ENCODE measurements at places on chromosomes 11 and 22.

- DNase-seq: peak; percentile 14
Observed at GRCh38 chr11:9103542-9104276, 12.3 kb upstream of the SCUBE2 start.

DNA sequence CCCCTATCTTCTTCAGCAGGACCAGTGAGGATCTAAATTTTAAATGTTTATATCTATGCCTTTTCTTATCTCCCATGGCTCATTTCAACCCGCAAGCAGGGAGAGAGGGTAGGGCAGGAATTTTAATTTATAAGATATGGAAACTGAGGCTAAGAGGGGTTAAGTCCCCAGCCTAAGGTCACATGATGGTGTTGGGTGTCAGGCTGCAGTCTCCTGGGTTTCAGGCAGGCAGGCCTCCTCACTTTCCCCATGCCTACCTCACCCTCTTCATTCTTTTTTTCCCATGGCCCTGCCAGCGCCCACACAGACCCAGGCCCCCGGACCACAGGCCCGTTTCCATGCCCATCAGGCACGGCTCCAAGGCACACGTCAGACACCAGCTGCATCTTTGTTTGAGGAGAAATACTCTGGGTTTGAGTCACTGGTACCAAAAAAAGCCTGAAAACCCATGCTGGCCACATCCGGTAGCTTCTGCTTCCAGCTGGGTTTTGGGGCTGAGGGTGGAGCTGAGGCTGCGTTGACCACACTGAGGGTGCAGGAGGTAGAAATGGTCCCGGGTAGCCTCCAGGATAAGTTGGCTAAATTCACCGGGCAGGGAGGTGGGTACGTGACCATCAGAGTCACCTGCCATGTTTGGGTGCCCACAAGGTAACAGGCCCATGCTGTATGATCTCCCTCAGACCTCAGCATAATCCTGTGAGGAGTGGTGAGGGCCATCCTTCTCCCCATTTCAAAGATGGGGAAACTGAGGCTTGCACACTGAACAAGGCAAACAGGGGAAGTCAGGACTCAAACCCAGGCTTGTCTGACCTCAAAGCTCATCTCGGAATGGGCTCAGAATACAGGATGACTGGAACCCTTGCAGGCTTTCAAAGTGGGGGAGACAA is 7.5 kb downstream of the CRYBB1 start:
- DNase-seq: peak; percentile 73

GRCh38 chr11:134481135-134481534 is 69.1 kb upstream of the B3GAT1 start:
- DNase-seq: no peak

DNA sequence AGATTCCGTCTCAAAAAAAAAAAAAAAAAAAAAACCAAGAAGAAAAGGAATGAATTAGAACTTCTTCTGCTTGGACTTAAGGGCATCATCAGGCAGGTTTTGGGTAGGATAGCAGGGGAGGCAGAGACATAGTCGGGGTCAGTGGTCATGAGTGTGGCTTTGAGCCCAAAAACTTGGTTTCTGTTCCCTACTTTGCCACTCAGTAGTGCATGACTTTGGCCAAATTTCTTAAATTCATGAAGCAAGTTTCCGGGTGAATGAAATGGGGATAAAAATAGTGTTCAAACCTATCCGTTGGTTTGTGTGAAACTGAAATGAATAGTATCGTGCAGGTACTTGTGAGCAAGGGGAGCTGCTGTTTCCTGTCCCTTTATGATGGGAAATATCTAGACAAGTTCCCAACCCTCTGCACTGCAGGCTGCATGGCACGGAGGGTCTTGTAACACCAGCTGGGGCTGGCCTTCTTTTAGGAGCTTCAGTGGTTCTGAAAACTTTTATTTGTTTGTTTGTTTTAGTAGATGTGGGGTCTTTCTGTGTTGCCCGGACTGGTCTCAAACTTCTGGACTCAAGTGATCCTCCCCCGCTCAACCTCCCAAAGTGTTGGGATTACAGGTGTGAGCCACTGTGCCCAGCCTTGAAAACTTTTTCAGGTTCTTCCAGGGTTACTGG is 18.4 kb downstream of the NEAT1 start:
- peak; percentile 4 for DNase-seq

- peak; percentile 89 for DNase-seq
Observed at GRCh38 chr11:100861212-100861611, 174.1 kb downstream of the ARHGAP42 start.

- DNase-seq: peak; percentile 47
Observed at GRCh38 chr11:119134389-119134978, 13.1 kb downstream of the HINFP start.

- DNase-seq: no peak
Observed at GRCh38 chr11:123407996-123408597, 22.0 kb upstream of the GRAMD1B start.

DNA sequence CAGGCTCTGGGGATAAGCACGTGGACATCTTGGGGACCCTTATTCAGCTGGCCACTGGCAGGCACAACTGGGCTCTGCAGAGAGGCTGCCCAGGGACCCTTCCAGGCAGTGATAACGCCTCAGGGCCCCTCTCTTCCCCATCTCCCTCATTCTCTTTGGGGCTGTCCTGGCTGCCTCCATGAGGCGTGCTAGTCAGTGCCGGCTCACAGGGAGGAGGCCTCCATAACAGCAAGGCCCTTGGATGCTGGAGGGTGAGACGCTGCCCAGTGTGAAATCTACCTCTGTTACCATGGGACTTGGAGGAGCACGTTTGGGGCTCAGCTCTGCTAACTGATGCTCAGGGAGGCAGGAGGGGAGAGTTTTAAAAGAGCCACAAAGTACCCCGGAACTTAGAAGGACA is 221.3 kb downstream of the CTTN start:
- DNase-seq: no peak

DNA sequence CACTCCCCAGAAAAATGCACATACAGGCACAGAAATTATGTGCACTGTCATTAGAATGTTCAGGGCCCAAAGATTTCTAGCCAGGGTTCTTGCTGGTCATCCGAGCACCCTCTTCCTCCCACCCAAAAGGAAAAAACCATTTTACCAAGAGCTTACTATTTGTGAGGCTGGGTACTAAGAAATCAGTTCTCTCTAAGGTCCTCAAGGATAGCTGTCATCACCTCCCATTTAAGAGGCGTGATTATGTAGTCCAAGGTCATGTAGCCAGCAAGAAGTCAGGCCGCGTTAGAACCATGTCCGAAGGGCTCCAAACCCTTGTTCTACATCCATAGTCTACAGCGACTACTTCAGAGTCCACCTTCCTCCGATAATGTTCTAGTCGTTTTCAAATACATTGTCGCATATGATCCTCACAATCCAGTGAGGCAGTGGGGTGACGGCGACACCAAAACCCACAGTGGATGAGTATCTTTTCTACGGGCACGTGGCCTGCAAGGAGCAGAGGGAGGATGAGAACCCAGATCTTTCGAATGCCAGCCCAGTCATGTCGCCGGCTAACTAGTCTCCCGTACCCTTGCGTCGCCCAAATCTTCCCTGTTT is 634 bp downstream of the TIMM8B start:
- DNase-seq: peak; percentile 25

DNA sequence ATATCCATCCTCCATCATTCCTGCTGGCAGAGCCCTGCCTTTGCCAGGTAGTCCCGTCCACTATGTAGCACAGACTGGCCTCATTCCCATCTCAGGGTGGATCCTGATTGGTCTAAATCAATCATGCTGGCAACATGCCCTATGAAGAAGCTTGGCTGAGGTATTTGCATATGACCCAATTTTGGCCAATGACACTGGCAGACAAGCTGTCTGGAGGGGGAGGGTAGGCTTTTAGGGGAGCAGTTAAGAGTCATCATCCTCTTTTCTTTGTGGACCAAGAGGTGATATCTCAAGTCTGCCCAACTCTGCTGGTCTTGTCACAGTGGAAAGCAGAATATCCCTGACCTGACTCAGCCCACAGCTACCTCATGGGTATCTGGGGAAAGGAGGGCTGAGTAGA is 5.1 kb downstream of the CCDC89 start:
- DNase-seq: no peak

DNA sequence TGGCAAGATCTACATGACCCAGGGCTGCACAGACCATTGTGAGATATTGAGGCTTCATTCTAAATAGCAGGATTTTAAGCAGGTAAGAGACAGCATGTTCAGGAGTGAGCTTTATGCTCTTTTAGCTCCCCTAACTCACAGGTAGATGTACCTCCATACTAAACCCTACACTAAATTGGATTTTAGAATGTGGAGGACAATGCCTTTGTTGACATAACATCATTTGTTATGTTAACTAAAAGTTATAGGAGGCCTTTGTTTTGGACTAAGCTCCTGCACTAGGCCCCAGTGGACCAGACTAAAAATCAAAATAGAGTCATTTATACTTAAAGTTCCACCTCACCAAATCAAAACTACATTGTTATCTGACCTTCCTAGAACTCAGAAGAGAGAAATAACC is 6.8 kb downstream of the DDIAS start:
- no peak for DNase-seq

- no peak for DNase-seq
Observed at GRCh38 chr22:17570851-17571631, 7.7 kb downstream of the SLC25A18 start.

DNA sequence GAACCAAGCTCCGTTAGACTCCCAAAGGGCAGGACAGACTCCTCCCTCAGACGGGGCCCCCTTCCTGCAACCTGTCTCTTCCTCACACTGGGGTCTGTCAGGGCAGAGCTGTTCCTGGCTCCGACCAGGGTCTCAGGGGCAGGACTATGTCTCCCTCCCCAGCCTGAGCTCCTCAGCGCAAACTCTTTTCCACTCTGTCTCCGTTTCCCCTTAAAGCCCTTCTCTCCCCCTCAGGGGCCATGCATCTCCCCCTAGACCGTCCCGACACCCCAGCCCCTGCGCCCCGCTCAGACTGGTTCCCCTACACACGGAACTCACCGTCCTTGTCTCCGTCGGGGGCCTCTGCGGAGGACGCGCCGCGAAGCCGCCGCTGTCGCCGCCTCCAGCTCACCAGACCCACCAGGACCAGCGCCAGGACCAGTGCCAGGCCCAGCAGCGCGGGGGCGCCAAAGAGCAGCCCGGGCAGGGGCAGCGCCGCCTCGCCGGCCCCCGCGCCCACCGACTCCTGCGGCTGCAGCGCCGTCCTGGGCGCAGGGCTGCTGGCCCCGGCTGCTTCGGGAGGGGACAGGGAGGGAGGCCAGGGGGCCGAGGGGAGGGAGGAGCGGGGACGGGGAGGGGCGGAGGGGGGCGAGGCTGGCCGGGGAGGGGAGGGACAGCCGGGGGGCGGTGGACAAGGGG is 684 bp downstream of the TNFRSF13C start:
- peak; percentile 62 for DNase-seq

GRCh38 chr11:33867996-33868646 is 23.8 kb downstream of the LMO2 start:
- DNase-seq: no peak

DNA sequence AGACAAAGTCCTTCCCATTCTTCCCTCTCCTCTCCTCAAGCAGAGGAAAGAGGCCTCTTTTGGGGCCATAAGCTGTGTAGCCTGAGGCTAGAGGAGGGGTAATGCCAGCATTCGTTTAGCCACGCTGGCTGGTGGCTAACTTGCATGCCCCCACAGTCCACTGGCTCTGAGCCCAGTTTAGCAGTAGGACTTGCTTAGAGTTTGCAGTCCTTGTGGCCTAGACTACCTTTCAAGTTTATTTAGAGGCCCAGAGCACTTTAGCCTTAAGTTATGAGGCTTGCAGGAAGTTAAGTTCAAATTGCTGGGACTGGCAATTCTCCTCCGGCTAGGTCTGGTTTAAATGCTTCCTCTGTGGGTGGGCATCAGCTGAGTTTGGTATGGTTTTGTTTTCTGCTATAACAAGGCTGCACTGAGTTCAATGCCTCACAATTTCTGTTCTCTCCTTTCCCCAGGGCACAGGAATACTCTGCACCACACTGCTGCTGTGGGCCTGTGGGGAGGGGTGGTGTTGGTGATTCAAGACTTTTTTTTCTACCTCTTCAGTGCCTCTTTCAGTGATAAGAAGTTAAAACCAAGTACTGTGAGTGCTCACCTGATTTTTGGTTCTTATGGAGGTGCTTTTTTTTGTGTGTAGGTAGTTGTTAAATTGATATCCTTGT is 281.0 kb upstream of the C11orf87 start:
- no peak for DNase-seq

DNA sequence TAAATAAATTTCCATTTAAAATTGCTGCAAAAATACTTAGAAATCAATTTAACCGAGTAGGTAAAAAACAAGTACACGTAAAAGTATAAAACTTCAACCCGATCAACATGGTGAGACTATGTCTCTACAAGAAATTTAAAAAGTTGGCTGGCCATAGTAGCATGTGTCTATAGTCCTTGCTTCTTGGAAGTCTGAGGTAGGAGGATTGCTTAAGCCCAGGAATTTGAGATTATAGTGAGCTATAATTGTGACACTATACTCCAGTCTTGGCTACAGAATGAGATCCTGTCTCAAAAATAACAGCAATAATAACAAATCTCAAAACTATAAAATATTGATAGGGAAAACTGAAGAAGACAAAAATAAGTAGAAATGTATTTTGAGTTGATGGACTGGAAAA is 11.1 kb downstream of the CASP4 start:
- no peak for DNase-seq

DNA sequence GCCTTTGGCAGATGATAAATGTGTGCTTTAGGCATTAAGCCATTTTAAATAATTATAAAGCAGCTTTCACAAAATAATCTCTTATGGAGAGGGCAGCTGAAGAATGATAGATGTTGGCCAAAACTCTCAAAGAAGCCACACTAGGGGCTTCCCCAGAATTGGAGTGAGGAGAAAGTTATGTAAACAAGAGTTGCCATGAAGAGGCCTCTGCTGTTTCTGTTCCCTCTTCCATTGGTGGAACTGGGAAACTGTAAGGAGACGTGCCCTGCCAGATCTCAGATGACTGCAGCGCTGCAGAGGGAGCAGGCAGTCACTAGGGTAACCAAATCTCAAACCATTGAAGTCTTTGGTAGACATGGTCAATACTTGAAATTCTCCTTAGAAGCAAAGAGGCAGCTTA is 19.4 kb upstream of the APLP2 start:
- DNase-seq: no peak

DNA sequence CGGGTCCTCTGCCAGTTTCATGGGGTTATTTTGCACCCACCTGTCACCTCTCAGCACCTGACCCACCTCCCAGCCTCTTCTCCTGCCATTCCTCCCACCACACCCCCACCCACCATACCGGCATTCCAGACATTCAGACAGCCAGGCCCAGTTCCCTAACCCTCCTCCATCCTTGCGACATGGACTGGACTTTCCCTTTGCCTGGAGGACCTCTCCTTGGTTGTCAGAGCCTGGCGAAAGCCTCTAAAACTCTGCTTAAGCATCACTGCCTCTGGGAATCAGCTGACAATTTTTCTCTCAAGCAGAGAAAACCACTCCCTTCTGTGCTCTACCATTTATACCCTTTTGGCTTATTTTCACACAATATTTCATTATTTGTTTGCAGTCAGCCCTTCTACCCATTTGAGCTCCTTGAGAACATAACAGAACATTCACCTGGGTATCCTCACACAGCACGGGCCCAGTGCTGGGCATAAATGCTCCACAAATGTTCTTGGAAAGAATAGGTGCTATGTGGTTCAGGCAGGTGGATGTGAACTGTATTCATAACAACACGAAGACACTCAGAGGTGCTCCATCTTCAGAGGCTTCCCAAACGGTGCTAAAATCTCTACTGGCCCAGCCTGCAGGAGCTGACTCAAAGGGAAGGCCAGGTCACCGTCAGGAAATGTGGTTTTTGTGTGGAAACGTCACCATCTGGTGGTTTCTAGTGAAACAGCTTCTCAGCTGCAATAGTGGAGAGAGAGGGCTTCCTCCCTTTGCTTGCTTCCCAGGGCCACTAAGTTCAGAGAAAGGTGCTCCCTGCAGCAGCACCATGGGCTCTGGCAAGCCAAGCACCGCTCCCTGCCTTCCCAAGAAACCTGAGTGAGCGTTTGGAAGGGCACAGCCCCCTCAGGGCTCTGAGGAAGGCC is 10.4 kb downstream of the SPATA19 start:
- DNase-seq: peak; percentile 65

- DNase-seq: no peak
Observed at GRCh38 chr11:134802116-134802515, 390.1 kb upstream of the B3GAT1 start.
